ENCODE measurements at places on chromosomes 11 and 22. TPM values are rescaled to one million over a fixed set of nuclear protein-coding genes. Genes with fewer than 3 reads are reported as not detected.

GRCh38 chr11:95072948-95073347 lies 6.2 kb downstream of the SRSF8 start:
- no peak for DNase-seq

DNA sequence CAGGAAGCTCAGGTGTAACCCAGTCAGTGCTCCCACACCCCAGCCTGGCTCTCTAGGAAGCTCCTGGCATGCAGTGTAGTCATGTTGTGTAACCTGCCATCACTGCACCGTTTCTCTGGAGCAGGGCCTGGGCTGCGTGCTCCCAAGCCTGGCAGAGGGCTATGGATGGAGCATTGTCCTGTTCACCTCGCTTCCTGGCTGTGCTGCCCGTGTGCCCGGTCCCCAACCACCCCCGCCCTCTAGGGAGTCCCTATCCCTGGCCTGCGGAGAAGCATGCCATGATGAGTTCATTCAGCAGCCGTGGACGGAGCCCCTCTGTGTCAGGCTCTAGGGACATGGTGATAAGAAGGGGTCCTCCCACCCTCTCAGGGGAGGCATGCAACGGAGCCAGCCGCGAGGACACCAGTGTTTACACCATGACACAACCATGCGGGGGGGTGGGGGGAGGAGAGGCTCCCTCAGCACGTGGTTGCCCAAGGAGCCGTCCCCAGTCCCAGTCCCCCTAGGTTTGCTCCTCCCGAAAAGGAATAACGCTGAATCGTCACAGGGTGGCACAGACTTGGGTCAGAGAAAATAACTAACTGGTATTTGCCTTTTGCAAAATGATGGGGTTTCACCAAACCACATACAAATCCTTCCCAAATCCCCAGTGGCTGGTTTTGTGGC lies 73.1 kb downstream of the FBLN1 start:
- DNase-seq, result peak; percentile 76

- DNase-seq, result no peak
These were observed 98.1 kb downstream of the TENM4 start for GRCh38 chr11:79342686-79343085.

GRCh38 chr11:134592391-134592990 lies 180.4 kb upstream of the B3GAT1 start:
- DNase-seq, result no peak

DNA sequence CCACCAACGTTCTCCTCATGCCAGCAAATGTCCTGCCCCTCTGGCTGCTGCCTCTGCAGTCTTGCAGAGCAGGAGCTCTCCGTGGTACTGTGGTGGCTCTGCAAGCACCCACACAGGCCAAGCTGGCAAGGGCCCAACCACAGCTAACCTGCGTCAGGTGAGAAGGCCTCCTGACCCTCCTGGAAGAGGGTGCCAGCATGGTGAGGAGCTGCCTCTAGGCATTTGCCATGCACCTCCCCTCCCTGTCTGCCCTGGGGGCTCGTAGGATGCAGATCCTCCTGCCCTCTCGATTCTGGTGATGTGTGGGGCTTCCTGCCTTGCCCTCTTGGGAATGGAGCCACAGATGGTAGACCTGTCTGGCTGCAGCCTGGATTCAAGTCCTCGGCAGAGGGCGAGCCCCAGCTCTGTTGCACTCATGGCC lies 1408.8 kb downstream of the TBC1D22A start:
- no peak for DNase-seq

- no peak for DNase-seq
These were observed 3.1 kb downstream of the AKIP1 start for GRCh38 chr11:8913961-8914660.

- DNase-seq, result peak; percentile 42
These were observed 790 bp downstream of the IFITM5 start for GRCh38 chr11:298406-299065.

GRCh38 chr22:46580940-46581537 lies 39.1 kb upstream of the GRAMD4 start:
- peak; percentile 21 for DNase-seq

GRCh38 chr22:45218976-45219375 lies 21.7 kb downstream of the KIAA0930 start:
- DNase-seq, result no peak

GRCh38 chr11:47768101-47768612 lies 1.0 kb upstream of the FNBP4 start:
- DNase-seq, result peak; percentile 82

DNA sequence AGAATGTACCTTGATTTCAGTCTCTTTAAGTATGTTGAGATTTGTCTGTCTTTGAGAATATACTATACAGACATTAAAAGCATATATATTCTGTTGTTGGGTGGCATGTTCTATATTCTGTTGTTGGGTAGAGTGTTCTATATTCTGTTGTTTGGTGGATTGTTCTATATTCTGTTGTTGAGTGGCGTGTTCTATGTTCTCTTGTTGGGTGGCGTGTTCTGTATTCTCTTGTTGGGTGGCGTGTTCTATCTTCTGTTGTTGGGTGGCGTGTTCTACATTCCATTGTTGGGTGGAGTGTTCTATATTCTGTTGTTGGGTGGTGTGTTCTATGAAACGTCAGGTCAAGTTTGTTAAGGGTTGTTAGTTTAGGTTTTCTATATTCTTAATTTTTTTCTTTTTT lies 27.1 kb upstream of the CTTN start:
- DNase-seq, result no peak

DNA sequence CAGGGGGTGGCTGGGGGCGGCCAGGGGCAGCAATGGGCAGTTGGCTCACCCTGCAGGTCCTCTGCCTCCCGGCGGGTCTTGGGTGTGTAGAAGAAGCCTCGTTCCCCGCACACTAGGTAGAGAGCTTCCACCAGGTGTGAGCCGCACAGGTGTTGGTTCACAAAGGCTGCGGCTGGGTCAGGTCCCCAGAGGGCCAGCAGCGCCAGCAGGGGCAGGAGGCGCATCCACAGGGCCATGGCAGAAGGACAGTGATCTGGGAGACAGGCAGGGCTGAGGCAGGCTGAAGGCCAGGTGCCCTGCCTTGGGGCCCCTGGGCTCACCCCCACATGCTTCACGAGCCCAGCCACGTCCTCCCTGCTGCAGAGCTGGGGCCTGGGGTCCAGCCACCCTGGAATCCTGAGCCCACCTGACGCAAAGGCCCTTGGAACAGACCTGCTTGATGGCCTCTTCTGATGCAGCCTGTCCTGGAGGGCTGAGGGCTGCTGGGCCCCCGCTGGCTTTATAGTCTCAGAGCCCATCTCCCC lies at the start of gene INS:
Gene INS (minus strand): TSS at position 474 of the 524 bp plus-strand sequence. CDS start 238 bp downstream, at position 236.
- DNase-seq, result no peak

DNA sequence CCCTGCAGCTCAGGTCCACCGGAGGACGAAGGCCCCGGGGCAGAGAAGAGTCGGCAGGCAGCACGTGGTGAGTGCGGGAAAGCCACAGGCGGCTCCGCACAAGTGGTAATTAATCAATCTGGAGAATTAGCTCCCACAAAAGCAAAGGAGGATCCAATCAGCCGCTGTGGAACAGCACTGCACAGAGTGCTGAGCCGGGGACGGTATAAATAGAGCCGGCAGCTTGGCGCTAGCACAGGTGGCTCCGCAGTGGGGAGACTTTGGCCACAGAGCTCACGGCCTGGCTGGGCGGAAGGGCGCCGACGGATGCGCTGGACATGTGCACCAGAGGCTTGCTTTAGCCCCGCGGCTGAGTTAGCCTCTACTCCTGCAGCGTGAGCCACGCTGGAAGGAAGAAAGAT lies 48.9 kb downstream of the IGSF9B start:
- DNase-seq, result peak; percentile 66

GRCh38 chr11:66866511-66866986 lies 9.7 kb downstream of the LRFN4 start:
- no peak for DNase-seq

- no peak for DNase-seq
These were observed 25.9 kb downstream of the MRGPRG start for GRCh38 chr11:3192511-3193372.

GRCh38 chr11:94757037-94757735 lies 11.0 kb upstream of the AMOTL1 start:
- DNase-seq, result no peak

GRCh38 chr11:127345819-127346459 lies 345.4 kb upstream of the KIRREL3 start:
- no peak for DNase-seq

DNA sequence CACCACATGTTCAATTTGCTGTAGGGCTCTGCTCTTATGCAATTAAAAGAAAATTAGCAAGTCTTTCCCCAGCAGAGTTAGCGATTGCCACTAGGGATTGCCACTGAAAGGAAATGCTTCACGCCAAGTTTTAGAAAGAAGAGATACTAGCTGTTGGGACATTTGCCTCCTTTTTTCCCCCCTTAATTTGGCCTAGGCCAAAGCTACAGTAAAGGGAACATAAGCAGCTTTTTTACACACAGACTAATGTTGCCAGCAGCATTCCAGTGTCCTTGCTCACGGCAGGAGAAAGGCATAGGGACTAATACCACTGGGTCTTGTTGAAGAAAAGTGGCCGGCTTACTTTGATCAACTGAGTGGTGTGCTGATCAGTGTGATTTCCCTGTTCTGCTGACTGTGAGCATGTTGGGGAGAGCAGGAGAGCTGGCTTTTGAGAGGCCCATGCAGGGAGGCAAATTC lies 71.2 kb downstream of the PHF21A start:
- peak; percentile 62 for DNase-seq

DNA sequence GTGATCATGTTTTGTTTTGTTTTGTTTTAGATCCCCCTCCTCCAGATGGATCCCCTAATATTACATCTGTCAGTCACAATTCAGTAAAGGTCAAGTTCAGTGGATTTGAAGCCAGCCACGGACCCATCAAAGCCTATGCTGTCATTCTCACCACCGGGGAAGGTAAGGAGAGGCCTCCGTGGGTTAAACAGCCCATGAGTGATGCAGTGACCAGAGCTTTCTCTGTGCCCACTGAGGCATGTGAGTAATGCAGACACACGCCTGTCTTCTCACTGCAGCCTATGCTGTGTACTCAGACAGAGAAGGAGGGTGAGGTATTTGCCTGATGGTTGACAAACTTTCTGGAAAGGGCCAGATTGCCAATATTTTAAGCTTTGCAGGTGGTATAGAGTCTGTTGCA lies 73.7 kb upstream of the OR4B1 start:
- no peak for DNase-seq

DNA sequence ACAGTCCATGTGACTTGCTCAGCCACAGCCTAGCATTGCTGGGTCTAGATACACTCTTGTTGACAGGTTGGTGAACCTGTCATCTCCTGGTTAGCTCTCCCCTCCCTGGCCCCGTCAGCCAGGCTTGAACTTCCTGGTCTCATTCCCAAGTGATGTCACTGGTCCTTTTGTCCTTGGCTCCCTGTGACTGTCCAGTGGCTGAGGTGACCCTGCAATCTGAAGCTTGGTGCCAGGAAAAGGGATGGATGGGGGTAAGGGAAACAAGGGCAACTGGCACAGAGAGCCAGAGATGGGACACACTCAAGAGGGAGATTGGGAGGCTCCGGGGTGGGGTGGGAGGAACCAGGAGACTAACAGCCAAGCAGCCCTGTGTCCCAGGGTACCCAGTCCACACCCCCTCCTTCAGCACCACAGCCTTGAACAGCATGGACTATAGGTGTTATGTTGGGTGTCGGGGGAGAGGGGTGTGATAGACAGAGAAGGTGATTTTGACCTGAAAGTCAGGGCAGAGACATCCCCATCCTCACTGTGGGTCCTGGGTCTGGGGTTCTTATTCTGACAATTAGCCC lies 63.8 kb upstream of the THY1 start:
- no peak for DNase-seq

DNA sequence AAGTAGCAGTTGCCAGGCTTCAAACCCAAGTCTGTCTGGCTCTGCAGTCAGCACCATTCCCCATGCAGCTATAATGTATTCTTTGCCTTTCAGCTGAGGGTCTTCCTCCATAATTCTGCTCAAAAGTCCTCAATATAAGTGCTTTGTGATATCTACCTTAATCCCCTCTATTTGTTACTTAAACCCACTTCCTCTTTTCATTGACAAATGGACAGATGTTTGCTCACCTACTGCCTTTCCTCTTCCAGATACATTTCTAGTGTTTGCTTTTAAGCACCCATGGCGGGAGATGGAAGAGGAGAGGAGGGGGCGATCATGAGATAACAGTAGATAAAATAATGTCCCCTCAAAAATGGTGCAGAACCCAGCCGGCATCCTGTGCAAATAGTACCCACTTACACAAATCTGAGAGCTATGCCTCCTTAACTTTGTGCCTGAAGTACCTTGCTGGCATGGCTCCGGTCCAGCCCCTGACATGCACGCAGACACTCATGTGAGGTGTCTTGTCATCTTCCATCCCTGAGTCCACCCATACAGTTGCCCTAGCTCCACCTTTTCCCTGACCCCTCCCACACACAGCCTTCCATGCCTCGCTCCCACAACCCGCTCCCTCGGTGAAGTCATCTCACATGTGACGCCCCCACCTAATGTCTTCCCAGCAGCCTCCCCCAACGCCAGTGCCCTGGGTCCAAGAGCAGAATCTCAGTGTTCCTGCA lies 109.6 kb downstream of the TRIM29 start:
- no peak for DNase-seq

DNA sequence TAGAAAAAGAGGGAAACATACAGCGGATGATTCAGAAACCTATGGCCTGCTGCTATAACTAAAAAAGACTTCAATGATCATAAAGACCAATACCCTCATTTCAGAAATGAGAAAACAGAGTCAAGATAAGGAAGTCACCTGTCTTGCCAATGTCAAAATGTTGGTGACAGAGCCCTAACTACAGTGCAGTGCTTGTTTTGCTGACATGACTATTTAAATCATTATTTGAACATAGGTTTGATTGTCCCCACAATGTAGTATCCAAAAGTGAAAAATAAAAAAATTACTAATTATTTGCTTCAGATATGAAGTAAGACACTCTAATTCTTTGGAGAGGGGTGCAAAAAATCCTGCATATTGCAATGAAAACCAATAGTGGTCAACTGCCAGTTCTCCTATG lies 115.7 kb downstream of the SOX6 start:
- DNase-seq, result no peak

- DNase-seq, result peak; percentile 91
These were observed 688 bp downstream of the SERPING1 start for GRCh38 chr11:57597916-57598830.

DNA sequence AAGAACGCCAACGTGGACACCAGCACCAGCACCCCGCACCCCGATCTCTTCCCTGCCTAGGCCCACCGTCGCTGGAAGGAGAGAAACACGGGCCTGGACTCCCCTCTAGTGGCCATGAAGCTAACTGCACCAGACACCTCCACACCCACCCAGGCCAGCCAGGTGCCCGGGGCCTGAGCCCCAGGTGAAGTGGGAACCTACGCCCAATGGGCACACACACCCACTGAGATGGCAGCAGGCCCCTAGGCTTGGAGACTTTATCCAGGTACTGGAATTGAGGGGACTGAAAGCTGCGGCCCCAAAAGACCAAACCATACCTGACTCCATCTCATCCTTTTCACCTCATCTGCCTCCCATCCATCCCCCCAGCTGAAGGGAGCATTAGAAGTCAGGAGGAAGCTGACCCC lies 81.0 kb downstream of the BUD13 start:
- peak; percentile 78 for DNase-seq

Gene RDX
- total RNA-seq, result 144 TPM

Gene CTSW
- total RNA-seq, result 1.8 TPM

Gene MAFF
- total RNA-seq, result 145 TPM

Gene ACRV1
- total RNA-seq, result not detected

Gene CARD16
- total RNA-seq, result 30.6 TPM

Gene BMAL1
- 35.9 TPM for total RNA-seq

Gene LDHAL6A
- total RNA-seq, result not detected

Gene OR51B4
- total RNA-seq, result not detected

Gene STARD10
- total RNA-seq, result 17.7 TPM

Gene NLRP14
- not detected for total RNA-seq

Gene UBQLN3
- 0.71 TPM for total RNA-seq

Gene MS4A15
- total RNA-seq, result not detected

Gene MIAT
- total RNA-seq, result 5.0 TPM

Gene PRRG4
- total RNA-seq, result 2.0 TPM

Gene DERL3
- 1.9 TPM for total RNA-seq

Gene POTEH
- not detected for total RNA-seq

Gene OR51B2
- not detected for total RNA-seq

Gene STK33
- 3.8 TPM for total RNA-seq

Gene COMMD9
- 30.2 TPM for total RNA-seq

Gene THY1
- 19.3 TPM for total RNA-seq

All from aorta (tissue), 5 donors.